ENCODE measurements at places on chromosomes 5 and 9.

- no peak for DNase-seq
These were observed 734.5 kb upstream of the NUDT12 start for GRCh38 chr5:104297076-104297475.

- no peak for DNase-seq
These were observed 271.2 kb upstream of the IRX2 start for GRCh38 chr5:3022665-3023064.

DNA sequence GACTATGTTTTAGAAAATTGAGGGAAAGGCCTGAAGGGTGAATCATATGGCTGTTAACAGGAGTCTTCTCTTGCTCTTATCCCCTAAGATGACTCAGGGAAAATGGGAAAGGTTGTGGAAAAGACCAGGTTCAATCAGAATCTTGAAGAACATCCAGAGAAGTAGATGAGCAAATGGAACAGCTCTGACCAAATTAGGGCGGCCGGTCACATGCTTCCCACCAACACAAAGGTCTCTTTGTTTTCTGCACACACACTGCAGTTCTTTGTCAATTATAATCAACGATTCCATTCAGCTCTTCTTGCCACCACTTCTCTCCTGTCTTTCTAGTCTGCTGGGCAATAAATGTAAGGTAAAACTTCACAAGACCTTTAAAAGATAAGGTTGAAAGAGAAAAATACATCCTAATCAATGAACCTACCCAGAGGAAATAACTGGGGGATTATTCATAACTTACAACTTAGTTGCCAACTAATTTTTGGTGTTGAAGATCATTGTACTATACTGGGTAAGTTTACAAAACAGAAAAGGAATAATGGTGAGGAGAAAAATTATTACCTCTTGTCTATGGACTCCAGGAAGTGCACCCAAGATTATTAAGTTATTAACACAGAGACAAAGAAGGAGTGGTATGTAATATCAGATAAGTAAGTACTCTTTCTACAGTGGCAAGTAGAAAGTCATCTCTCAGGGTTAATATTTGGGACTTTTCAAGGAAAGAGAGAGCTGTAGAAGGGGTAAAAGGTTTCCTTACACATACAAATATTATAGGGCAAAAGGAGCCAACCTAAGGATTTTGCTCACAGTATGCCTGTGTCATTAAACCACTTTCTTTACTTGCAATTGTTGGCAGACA is 441.9 kb upstream of the PIK3R1 start:
- no peak for DNase-seq

DNA sequence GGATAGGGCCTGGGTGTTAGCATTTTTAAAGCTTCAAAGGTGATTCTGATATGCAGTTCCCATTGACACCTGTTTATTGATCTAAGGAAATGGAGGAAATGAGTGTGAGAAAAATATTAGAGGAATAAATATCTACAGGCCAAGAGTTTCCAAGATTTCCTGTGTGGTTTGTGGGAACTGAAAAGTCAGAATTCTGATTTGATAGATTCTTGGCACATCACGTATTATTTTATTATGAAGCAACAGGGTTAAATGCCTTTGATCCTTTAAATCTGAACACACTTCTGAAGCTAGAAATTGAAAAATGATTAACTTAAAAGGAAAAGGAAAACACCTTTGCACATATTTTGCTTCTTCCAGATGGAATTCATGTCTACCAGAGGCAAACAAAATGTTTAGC is 113.7 kb downstream of the CD180 start:
- no peak for DNase-seq

DNA sequence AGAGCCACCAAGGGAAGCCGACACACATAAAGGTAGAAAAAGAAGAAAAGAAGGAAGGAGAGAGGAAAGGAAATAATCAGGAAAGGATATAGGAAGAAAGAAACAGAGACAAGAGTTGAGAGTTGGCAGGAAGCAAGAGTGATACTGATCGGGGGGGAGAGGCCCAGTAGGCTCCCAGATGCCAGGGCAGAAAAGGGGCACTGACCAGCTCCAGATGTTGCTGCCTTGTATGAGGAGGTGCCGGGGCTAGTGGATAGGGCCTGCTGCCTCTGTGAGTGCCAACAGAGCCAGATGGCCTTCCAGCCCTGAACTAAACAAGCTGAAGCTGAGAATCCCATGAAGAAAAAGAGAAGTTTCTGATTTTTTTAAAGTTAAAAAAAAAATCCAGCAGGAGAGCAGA is 82.0 kb upstream of the TRIM32 start:
- DNase-seq = no peak

GRCh38 chr9:16716601-16717000 is 153.9 kb downstream of the BNC2 start:
- DNase-seq = no peak

DNA sequence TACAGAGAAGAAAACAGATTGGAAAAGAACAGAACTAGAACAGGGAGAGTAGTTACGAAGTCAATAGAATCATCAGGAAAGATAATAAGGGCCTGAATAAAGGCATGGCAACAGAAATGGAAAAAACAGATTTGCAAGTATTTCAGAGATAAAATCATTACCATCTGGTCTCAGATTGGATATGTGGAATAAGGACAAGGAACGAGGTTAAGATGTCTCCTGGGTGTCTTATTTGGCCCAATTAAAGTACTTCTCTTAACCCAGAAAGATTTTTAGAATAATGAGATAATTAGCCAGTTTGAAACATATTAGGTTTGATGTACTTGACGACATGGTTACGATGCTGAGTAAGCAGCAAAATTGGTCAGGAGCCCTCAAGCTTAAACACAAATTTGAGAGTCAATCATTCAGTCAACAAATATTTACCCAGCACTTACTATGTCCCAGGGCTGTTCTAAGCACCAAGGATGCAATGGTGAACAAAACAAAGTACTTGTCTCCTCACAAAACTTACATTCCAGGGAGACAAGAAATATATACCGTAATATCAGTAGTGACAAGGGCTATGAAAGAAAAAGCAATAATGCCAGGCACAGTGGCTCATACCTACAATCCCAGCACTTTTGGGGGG is 18.3 kb downstream of the RICTOR start:
- DNase-seq = no peak

- no peak for DNase-seq
These were observed 108.5 kb downstream of the FEM1C start for GRCh38 chr5:115435778-115436712.

DNA sequence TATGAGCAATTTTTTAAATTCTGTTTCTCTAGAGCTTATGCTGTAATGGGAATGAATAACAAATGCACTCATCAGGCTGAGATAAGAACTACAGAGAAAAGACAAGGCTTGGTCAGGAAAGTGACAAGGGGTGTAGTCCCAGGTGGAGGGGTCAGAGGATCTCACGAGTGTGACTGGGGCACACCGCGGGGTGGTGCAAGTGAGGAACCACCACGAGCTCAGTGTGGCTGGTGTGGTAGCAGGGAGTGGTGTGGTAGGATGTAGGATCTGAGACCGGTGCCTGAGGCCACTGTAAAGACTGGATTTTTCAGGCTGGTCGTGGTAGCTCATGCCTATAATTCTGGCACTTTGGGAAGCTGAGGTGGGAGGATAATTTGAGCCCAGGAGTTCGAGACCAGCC is 9.0 kb downstream of the ANXA6 start:
- no peak for DNase-seq

DNA sequence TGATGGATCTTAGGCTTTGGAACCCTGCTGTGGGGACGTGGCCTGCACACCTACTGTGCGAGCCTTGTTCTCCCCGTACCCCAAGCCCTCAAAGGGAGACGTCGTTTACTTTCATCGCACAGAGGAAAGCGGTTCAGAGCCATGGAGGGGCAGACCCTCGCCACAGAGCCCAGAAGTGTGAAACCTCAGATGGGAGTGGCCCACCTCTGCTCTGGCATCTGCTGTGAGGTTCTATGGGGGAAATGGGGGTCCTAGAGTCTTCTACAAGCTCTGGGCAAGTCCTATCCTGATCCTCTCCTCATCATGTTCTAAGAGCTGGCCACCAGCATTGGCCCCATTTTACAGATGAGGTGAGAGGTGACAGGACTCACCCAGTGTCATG is 3.7 kb upstream of the RNF44 start:
- DNase-seq = no peak

- no peak for DNase-seq
These were observed 339.0 kb upstream of the POU5F2 start for GRCh38 chr5:94080390-94080789.

DNA sequence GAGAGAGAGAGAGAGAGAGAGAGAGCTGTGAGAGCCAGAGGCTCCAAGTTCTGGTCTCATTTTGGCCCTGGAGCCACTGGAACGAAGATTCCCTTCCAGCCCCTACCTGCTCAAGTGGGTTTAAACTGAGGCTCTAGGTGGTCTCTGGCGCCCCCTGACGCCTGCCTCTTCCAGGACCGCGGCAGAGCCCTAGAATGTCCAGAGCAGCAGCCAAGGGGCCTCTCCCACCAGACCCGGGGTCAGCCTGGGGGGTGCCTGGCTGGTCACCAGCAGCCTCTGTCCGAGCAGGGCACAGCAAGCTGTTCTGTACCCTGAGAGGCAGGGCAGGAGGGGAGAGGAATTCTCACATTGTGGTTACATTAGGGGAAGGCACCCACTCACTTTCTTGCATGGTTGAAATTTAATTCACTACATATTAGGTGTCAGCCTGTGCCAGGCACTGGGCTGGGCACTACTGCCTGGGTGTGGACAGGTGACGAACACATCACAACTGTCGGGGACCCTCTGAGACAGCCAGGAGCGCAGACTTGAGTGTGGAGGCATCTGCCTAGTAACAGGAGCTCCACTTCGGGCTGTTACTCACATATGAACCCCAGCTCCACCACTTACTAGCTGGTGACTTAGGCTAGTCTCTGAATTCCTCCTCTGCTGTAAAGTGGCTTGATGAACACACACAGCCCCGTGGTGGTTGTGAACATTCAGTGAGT is 44.5 kb downstream of the AMBP start:
- DNase-seq = no peak

All from GM06990 (cell line).